Stimulated activated CD8-positive, alpha-beta memory T cell treated with anti-CD3 and anti-CD28 coated beads, Interleukin-15, amount 100 ng/mL, for 48 hours (primary cell): ENCODE measurements at places on chromosomes 1 and 21.

DNA sequence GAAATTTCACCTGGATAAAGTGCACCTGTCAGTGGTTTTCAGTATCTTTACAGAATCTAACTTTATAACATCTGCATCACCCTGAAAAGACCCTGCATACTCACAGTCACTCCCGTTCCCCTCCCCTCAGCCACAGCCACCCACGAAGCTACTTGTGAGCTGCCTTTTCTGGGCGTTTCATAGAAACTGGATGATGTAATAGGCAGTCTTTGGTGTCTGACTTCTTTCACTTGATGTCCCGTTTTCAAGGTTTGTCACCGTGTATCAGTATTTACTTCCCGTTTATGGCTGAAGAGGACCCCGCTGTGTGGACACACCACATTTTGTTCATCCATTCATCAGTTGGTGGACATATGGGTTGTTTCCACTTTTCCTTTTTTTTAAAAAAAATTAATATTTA, 47.8 kb upstream of the LRRC3 start:
- peak; percentile 5 for DNase-seq

- no peak for DNase-seq
These were observed 6.1 kb upstream of the PSMA5 start for GRCh38 chr1:109432336-109432735.

DNA sequence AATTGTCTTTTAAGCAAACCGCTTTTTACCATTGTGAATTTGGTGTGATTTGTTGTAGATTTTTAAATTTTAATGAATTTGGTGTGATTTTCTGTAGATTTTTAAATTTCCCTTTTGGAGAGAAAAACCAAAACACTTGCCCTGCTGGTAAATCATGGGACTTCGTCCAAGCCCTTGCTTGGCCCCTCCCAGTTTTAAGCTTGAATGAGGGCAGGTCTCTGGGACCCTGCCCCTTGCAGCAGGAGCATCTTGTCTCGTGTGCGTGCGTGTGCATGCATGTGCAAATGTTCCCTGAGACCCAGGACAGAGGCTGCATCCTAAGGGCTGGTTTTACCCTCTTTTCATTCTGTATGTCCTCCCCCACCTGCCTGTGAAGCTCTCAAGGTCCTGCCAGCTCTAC, 248.6 kb downstream of the GREM2 start:
- DNase-seq: no peak

GRCh38 chr1:17020502-17020901, 8.8 kb upstream of the ATP13A2 start:
- no peak for DNase-seq

- no peak for DNase-seq
These were observed 22.9 kb downstream of the HYI start for GRCh38 chr1:43430831-43431230.

- DNase-seq: peak; percentile 79
These were observed 54.7 kb upstream of the IFFO2 start for GRCh38 chr1:19010995-19011844.

DNA sequence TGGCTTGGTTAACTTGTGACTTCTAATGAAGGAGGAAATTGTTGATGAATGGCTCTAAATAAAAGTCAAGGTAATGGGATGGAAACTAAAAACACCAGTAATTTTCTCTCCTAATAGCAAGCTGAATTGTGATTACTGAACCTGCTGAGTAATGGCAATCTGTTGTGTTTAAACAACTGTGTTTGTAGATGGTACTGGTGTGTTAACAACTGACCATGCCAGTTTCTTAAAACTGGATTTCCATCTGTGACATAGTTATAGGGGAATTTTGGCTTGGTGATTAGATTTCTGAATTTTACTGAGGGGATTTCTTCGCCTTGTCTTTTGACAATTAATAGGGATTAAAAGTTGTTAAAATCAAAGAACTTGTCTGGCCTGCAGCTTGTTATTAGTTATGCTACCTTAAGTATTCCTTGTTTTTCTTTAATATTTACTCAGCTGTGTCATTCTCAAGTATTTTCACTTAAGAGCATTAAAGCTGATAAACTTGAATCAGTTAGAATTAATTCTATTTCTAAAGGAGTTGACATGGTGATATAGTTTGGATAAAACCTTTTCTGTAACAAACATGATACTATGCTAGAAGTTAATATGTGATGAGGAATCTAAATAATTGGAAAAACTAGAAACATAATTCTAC, 7.9 kb upstream of the ERO1B start:
- no peak for DNase-seq

GRCh38 chr1:197937892-197938291, 20.7 kb downstream of the LHX9 start:
- no peak for DNase-seq

DNA sequence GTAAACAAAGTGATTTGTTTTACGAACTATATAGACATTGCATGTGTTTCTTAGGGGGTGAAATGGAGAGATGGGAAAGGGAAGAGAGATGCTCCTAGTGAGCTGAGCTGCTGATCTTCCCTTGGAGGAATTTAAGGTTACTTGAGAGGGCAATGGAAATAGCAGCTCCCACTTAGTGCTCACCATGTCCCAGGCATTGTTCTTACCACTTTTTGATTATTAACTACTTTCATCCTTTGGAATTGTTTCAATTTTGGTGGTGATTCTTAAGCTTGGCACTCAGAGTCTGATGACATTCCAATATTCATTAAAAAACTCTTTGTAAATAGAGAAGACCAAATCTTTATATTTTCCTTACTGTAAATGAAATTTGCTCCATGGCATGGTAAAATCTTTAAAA, 124.9 kb downstream of the ITSN1 start:
- DNase-seq: no peak

DNA sequence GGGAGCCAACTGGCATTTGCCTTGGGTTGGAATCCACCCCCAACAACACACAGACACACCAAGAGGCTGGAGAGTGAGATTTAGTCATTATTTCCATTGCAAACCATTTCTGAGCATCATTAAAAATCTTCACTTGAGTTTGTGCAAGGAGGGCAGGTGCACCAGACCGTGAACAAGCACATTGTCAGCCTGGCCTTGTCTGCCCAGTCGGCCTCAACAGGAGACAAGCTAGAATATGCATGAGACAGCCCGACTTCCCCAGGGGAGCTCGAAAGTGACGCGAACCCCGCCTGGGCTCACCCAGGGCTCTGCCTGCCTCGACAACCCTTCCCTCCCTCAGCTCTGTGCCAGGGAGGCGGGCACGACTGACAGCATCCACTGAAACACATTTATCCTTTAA, 15.4 kb upstream of the GUCA2B start:
- DNase-seq: no peak

DNA sequence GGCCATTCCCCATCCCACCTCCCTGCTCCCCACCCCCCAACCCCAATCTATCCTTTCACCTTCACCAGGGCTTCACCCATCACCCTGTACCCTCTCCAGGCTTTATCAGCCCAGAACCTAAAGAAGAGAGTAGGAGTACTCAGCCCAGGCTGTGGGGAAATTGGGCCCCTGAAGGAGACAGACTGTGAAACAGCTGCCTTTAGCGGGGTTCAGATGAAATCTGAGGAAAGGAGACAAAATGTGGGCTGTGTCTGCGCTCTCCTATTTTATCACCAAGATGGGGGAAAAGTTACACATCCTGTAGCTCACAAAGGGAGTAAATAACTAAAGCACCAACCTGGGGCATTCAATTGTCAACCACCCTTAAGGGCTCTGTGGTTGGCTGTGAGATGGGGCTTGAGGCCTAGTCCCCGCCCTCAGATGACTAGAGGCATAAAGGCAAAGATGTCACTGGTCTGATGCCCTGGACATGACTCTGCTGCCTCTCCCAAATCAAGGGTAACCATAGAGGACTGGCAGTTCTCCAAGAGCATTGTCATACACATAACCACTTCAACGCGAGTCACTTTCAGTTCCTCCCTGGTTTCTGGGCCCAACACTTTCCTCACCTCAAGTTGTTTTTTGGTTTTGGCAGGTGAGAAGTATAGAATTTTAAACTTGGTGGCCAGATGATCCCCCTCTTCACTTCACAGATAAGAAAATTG, 30.0 kb downstream of the SLC27A3 start:
- peak; percentile 64 for DNase-seq

- DNase-seq: no peak
These were observed 52.8 kb downstream of the EDN2 start for GRCh38 chr1:41431490-41432350.

GRCh38 chr1:195738966-195739650, 869.1 kb downstream of the KCNT2 start:
- DNase-seq: no peak

DNA sequence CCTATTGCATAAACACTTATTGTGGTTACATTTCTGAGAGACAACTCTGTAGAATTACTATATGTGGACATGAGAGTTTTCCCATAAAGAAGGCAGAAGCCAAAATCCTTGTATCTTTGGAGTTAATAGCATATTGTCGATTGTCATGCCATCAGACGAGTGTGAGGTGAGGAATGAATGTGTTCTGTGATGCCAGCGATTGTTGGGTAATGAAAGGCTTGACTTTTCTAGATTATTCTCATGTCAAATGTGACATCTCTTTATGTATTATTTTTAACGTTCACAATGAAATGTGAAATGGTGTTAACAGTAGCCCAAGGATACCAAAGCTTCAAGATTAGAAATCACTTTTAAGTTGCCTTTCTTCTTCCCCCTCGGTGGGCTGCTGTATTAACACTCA, 84.9 kb downstream of the C1orf21 start:
- no peak for DNase-seq

- DNase-seq: no peak
These were observed 52.6 kb downstream of the RPS6KC1 start for GRCh38 chr1:213103377-213104306.

DNA sequence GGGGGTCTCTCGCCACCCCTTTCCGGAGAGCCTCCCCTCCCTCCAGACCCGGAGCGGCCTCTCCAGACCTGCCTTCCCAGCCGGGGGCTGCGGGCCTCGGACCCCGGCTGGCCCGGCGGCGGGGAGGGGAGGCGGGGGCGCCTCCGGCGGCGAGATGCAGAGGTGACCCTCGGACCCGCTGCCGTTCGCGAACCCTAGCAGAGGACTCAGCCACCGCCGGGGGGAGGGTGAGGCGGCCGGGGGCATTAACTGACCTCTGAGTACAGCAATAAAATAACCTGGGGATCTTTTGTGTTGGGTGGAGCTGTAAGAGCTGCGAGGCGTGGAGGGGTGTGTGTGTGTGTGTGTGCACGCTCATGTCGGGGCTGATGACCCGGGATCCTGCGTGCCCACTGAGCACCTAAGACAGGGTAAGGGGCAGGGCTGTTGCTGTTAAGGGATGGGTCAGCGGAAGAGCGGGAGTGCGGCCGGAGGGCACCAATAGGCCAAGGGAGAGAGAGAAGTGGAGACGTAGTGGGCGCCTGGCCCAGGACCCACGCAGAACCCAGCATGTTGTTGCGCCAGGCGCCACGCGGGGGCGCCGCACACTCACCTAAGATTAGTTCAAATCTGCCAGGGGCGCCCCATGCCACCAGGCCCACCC, 6.3 kb downstream of the HAPLN2 start:
- DNase-seq: peak; percentile 35

DNA sequence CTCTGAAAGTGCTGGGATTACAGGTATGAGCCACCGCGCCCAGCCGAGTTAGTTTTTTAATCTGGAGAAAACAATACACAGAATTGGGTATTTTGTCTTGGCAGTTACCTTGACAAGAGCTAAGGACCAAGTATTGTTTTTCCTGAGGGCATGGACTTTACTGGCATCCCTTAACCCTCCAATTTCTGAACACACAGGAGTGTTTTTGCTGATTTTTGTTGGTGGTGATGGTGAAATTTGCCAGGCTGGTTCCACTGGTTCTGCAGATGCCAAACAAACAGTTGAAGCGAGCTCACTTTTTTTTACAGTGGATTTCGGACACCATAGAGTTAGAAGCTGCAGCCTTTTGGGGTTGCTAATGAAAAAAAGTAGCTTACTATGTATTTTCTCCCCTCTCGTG, 37.2 kb upstream of the SH3D21 start:
- DNase-seq: no peak

DNA sequence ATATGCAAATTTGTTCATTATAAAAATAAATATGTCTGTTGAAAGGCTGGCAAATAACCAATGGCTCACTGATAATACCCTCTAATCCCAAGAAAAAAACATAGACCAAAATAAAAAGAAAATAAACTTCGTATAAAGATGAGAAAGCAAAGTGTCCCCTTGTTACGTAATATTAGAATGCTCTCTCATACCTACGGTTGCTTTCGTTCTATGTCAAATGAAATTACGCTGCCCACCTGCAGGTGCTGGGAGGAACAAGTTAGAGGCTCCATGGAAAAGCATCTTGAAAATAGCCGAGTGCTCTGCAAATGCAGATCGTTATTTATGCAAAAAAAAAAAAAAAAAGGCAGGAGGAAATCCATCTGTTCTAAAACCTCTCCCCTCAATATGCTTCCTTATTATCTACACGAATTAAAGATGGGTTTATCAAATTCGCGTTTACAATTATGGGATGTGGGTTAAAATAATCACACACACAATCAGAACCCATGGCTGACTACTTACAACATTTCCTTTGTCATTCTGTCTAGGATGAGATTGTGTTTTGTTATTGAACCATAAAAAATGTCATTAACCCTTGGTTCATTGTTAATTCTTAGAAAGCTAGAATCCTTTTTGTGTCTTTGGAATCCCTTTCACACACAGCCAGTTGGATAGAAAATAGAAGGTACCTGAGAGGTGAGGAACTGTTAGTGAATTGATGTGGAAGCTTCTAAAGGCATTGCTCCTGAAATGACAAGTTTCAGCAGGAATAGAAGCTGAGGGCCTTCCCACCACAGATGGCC, 268.6 kb downstream of the SETD4 start:
- no peak for DNase-seq

GRCh38 chr1:202531472-202531811, 178.8 kb downstream of the SYT2 start:
- DNase-seq: no peak

- DNase-seq: peak; percentile 56
These were observed 1.1 kb upstream of the PRXL2B start for GRCh38 chr1:2585318-2586092.

GRCh38 chr21:36456729-36457414, 23.1 kb downstream of the CLDN14 start:
- no peak for DNase-seq

GRCh38 chr1:19725606-19726005, 60.9 kb downstream of the HTR6 start:
- no peak for DNase-seq

GRCh38 chr1:206846487-206846886, 18.9 kb upstream of the IL20 start:
- DNase-seq: no peak

GRCh38 chr1:37865348-37866120, 6.1 kb upstream of the MTF1 start:
- DNase-seq: peak; percentile 9

- no peak for DNase-seq
These were observed 61.0 kb downstream of the SYT14 start for GRCh38 chr1:209999005-209999404.

DNA sequence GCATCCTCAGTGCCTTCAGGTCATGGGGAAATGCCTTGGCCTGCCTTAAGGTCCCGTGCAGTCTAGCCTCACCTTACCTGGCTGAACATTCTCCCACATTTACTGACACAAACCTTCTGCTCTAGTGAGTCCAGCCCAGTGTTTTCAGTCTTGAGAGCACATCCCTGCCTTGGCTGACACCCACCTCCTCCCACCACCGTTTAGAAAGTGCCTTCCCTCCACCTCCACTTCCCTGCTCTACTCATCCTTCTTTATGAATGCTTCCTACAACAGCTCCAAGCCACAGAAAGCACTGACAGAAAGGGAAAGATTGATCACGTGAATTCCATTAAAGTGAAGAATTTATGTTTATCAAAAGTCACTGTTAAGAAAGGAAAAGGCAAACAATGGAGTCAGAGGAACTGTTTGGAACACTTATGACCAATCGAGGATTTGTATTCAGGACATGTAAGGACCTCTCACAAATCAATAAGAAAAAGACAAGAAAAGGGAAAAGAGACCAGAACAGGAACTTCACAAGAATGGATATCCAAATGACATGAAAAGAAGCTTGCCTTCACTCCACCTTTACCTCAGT, 59.8 kb downstream of the DDR2 start:
- no peak for DNase-seq
